ENCODE measurements at places on chromosomes 12 and 14.

- DNase-seq: no peak
These were observed 347.4 kb upstream of the PRICKLE1 start for GRCh38 chr12:42936991-42937390.

GRCh38 chr14:62364161-62364560, 601.9 kb downstream of the SNAPC1 start:
- no peak for DNase-seq

GRCh38 chr12:761256-761655, 8.9 kb downstream of the WNK1 start:
- DNase-seq: no peak

- DNase-seq: no peak
These were observed 166.0 kb downstream of the SLC38A4 start for GRCh38 chr12:46659824-46660223.

- DNase-seq: no peak
These were observed 27.0 kb upstream of the PHC1 start for GRCh38 chr12:8887285-8887715.

DNA sequence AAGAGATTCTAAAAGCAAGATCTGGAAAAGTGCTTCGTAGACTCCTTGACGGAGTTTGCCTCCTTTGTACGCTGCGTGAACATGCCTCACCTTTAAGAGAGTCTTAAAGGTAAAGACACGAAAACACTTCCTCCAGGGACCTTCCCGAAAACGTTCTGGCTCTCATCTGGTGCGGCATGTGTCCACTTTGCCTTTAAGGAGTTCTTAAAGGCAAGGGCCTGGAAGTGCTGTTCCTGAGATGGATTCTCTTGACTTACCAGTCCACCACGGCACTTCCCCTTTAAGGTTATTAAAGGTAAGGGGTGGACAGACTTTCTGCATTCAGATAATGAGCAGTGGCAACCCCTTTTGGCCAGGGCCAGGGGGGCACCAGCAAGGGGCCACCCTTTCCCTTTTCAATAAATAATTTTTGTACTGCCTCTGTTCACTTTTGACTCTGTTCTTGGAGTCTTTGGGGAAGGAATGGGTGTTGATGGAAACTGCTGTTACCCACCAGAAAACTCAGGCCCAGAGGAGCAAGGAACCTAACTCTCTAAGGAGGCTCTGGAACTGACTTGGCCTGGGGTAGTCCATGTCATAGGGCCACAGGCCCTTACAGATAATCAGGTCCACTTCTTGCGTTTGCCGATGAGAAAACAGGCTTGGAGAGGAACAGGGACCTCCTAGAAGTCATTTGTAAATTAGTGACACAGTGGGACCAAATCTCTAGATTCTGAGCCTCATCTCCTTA, 4.4 kb downstream of the REM2 start:
- peak; percentile 92 for DNase-seq

DNA sequence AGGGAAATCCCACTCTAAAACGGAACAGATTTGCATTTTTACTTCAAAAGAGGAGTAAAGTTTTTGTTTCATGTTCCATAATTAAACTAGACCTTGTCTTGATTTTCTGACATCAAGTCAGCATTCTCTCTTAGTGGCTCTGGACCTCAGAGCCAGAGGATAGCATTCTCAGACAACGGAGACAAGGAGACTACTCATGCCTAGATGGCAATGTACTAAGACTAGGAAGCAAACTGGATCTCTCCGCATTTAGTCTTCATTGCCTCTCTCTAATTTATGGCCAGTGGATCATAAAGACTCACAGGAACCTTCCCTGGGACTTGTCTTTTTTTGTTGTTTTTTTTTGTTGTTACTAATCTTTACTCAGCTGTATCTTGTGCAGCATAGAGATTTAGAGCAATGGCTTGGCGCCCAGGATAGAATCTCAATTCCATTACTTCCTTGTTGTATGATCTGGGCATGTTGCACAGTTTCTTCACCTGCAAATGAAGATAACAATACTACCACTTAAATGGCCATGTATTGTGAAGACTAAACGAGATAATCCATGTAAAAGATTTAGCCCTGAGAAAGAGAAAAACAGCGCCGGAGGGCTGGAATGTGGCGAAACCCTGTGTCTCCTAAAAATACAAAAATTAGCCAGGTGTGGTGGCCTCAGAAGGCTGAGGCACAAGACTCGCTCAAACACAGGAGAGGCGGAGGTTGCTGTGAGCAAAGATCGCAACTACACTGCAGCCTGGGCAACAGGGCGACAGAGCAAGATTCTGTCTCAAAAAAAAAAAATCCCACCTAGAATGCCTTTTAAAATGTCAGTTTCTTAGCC, 4.0 kb upstream of the GEMIN2 start:
- no peak for DNase-seq

- no peak for DNase-seq
These were observed 19.7 kb upstream of the VSX2 start for GRCh38 chr14:74219277-74220205.

DNA sequence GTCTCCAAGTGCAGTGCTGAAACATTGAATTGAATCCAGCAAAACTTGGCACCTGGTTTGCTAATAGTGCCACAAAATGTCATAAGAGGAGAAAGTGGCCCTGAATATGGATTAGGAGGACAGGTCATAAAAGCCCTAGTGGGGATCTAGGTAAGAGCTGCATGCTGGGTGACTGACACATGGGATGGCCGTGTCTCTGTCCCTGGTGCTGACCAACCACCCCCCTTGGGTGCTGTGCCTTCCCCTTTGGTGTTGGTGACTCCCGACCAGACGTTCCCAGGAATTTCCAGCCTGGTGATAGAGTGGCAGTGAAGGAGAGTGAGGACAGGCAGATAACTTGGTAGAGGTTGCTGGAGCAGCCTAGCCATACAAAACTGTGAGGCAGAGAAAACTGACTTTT, 142.8 kb downstream of the VRK1 start:
- no peak for DNase-seq

GRCh38 chr14:32709027-32709426, 229.7 kb upstream of the NPAS3 start:
- DNase-seq: no peak

GRCh38 chr12:118109088-118109487, 5.3 kb upstream of the VSIG10 start:
- DNase-seq: no peak

GRCh38 chr12:129185855-129186254, 332.6 kb downstream of the GLT1D1 start:
- DNase-seq: no peak

- no peak for DNase-seq
These were observed 38.3 kb upstream of the RIMBP2 start for GRCh38 chr12:130754234-130754901.

DNA sequence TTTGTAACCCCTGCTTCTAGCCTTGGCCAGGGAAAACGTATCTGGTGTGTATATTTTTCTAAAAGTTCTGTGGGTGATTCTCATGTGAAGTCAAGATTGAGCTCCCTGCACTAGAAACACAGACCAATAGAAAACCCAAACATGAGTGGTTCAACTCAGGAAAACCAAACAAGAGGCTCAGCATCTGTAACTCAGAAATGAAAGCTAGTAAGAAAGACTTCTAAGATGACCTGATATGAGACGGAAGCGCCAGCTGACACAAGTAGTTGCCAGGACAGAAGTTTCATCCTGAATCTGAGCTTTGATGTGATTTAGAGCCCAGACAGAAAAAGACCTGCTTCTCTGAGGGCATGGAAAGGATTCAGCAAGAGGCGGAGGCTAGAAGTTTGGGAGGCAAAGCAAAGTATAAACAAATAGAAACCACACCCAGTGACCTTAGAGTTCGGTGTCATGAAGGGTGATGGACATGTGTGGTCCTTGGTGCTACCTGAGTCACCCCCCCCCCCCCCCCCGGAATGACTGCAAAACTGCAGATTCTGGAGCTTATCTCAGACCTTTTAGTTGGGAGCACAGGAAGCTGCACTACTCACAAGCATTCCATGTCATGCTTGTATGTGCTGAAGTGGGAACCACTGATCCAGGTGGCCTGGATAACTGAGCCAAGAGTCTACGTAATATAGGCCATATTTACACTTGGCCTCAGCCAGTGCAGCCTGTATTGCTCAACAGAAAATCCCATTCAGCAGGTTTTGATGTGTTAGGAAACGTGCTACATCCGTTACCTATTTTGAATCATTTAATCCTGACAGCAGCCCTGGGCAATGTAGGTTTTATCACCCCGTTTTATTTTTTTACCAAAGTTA, 191.3 kb downstream of the ANO6 start:
- DNase-seq: no peak

DNA sequence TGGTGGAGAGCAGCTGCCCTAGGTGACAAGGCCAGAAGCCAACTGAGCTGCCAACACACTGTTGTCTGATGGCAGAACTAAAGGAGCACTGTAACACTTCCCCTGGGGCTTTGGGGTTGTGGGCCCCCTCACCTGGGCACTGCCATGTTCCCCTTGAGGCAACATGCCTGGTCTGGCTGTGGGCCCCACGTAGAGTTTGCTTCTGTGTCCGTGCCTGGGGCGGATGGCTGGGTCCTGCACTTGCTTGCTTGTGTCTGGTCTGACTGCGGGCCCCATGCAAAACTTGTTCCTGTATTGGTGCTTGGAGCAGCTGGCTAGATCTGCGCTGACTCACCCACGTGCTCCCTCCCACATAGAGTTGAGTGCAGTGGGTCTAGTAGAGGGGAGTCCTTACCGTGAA, 78.4 kb downstream of the MNAT1 start:
- no peak for DNase-seq

- DNase-seq: no peak
These were observed 26.3 kb downstream of the MLXIP start for GRCh38 chr12:122104844-122105243.

DNA sequence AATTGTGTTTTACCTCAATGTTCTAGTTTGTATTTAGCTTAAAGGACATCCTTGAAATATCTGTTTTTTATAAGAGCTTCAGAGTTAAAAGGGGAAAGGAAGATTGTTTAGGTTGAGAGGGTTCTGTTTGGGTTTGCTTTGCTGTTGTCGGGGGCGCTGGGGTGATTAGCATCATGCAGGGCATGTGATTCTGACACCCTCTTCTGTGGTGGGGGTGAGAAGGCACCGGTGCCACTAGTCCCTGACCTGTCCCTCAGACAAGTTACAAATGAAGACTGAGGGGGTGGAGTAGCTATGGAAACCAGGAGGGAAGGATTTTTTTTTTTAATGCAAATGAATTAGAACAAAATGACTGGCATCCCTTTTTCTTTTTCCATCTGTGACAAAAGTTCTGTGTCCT, 291.3 kb downstream of the RPAP3 start:
- DNase-seq: no peak

- no peak for DNase-seq
These were observed 57.9 kb downstream of the RERG start for GRCh38 chr12:15163030-15163976.

DNA sequence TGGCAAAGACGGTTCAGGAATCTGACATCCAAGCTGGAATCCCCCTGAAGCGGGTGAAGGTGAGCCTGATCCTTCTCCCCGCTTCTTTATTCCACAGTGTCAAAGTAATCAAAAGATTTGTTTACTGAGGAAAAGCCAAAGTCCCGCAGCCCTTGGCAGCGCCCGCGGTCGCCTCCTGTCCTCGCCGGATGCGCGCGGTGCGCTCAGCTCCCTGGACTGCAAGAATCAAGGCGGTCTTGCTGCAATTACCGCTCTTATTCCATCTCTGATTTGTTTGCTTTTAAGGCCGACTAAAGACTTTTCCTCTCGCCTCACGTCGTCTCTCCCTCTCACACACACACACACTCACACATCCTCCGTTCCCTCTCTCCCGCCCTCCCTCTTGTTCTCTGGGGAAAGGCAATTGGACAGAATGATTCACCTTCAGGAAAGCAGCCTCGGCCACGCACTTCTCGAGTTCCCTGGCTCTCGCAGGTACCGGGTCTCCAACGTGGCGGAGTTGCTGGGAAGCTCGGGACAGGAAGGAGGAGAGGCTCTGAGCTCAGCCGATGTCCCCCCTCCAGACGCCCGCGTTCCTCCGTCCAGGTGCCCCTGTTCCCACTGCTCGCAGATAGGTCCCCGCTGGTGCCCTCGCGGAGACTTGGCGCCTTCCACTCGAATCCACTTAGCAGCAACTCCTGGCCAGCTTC, 68.6 kb upstream of the USP15 start:
- no peak for DNase-seq

DNA sequence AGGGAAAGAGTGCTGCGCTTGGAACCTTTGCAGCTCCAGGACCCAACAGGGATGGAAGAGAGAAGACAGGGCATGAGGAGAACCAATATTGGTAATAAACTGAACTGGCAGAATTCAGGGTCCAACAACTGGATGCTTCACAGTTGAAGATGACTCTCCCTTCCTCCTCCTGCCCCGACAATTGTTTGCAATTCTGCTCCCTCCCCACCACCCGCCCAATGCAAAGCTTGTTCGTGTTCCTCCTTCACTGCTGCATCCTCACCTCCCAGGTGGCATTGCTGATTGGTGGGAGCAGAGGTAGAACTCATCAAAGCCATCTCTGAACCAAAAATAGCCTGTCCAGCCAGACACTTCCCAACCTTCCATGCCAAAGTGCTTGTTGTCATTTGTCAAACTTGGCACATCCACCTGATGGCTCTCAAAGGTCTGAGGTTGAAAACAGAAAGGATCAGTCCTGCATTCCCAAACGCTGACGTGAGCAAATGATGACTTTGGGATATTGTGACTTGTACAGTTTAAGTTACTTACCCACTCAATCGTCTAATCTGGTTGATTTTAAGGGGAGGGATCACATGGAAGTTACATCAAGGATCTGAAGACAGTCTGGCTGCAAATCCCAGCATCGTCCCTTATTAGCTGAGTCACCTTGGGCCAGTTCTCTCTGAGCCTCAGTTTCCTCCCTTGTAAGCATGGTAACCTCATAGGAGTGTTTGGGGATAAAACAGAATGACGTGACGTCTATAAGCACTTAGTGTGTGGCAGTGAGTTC, 242.6 kb upstream of the CRY1 start:
- no peak for DNase-seq

GRCh38 chr14:95330591-95331370, 11.1 kb upstream of the CLMN start:
- no peak for DNase-seq

- DNase-seq: no peak
These were observed 422.5 kb downstream of the BTG1 start for GRCh38 chr12:91723191-91723590.

GRCh38 chr14:89121968-89122620, 294.9 kb downstream of the FOXN3 start:
- peak; percentile 23 for DNase-seq

DNA sequence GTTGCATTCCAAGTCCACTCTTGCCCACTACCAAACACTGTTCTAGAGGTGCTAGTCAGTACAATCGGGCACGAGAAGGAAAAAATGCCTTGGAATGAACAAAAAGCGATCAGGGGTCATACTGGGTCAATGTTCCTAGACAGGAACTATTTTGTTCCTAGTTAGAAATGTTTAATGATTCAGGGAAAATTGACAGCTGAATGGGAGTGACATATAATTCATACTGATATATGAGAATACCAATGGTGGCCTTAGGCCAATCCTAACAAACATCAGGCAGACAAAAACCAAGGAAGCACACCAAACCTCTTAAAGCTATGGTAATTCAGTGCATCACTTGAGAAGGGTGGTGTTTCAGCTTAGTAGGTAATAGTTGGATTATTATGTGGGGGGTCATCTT, 51.1 kb downstream of the ANAPC7 start:
- no peak for DNase-seq

- no peak for DNase-seq
These were observed 5.2 kb upstream of the ACADS start for GRCh38 chr12:120720234-120720986.

- DNase-seq: no peak
These were observed 37.1 kb downstream of the CMAS start for GRCh38 chr12:22083167-22083566.

GRCh38 chr12:115191342-115191741, 507.4 kb upstream of the TBX3 start:
- DNase-seq: no peak

- no peak for DNase-seq
These were observed 26.1 kb upstream of the SERPINA6 start for GRCh38 chr14:94349276-94349675.
